Neuronal stem cell (in vitro differentiated cells): ENCODE measurements at places on chromosomes 5 and 9.

DNA sequence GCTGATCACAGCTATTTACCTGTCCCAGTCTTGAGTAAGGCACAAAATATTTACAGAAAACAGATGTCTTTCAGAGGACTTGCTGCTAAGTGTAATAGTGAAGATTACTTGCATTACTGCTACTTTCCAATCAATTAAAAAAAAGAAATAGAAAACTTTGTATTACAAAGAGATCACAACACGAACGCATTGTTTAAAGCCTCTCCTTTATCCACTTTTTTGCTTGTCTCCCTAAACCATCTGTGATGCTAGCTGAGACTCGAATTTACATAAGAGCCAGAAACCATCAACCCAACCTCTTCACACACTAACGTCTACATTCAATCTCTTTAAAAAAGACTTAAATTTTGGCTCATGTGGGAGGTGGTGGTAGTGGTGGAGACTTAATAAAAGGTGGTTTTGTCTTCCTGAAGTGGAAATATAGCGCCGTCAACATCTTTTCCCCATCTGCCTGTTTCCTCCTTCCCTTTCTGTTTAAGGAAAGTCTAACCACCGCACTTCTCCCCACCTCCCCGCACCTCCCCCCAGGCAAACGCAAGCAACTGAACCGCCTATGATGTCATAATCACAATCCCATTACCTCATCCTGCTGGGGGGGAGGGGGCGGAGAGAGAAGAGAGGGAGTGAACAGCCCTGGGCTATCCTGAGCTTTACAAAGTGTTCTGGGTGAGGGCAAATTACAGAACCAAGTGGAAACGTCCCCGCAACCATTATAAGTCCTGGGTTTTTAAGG lies 948 bp upstream of the FAM53C start:
- no peak for DNase-seq

- no peak for DNase-seq
Measured at GRCh38 chr5:164355267-164355830, 849.9 kb downstream of the MAT2B start.

GRCh38 chr9:133904346-133905090 lies 87.6 kb downstream of the VAV2 start:
- DNase-seq: no peak

DNA sequence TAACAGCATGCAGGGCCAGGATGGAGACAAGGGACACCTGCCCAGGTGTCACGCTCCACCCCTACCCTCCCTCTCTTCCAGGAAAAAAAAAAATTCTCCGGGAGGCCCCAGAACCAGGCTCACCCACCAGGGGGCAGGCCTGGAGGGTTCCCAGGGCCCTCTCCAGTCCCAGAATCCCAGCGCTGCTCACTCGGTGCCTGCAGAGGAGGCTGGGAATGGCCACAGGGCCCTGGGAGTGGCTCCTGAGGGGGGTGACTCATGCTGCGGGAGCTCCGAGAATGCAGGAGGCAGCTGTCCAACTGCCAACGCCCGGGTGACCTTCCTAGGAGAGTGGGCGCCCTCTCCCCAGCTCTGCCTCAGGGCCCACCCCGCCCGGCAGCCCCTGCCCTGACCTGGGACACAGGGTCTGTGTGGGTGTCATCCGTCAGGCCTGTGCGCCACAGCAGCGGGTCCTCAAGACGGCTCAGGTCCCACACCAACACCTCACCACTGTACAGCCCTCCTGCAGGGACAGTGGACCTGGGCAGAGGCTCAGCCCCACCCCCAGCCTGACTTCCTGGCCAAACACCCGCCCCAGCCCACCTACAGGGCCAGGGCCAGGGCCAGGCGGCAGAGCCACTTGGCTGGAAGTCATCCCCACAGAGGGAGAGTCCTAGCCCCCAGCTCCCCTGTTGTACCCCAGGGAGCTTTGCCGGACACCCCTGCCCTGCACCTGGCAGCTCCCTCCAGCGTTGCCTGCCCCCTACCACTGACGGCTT lies 21.2 kb downstream of the DYNC2I2 start:
- DNase-seq: peak; percentile 39

GRCh38 chr5:105573575-105573974 lies 2011.0 kb upstream of the NUDT12 start:
- no peak for DNase-seq

DNA sequence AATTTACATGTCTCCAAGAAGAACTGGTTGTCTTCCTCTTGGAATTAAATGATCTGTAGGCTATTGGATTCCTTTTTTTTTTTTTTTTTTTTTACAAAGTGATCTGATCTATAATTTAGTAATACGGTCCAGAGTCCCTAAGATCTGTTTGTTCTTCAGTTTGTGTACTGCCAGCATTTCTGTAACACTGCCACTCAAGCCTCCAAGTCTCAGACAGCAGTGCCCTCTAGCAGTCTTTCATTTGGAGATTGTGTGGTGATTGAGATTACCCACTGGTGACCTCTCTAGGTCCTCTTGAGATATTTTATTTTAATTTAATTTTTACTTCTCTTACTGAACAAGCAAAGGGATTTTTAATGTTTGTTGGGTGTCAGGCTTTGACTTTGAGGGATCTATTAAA lies 40.8 kb downstream of the NDFIP1 start:
- no peak for DNase-seq

- DNase-seq: no peak
Measured at GRCh38 chr5:102539562-102539961, 40.8 kb upstream of the SLCO6A1 start.

DNA sequence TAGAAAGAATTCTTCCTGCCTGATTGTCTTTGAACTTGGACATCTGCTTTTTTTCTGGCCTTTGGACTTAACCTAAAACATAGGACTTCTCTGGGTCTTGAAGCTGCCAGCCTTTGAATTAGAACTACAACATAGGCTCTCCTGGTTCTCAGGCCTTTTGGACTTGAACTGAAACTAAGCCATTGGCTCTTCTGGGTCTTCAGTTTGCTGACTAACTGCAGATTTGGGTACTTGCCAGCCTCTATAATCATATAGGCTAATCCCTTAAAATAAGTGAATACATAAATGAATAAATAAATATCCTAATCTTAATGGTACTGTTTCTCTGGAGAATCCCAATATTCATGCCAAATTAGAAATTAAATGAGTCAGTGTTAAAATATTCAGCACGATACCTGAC lies 473.4 kb upstream of the PAPPA start:
- no peak for DNase-seq

DNA sequence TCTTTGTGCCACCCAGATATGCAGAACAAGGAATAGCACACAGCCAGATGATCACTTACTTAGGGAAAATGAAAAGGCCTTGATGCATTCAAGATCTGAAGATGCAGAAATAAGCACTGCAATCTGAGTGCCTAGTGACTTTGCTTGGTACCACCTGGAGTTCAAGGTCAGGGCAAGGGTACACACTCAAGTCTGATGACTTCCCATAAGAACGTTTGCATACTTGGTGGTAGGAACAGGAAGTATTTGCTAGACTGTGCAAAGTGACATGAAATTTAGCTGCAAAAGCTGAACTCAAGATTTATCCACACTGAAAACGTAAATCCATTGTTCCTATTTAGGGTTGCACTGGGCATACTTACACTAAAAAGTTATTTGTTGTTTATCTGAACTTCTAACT lies 177.1 kb downstream of the PIK3R1 start:
- no peak for DNase-seq

DNA sequence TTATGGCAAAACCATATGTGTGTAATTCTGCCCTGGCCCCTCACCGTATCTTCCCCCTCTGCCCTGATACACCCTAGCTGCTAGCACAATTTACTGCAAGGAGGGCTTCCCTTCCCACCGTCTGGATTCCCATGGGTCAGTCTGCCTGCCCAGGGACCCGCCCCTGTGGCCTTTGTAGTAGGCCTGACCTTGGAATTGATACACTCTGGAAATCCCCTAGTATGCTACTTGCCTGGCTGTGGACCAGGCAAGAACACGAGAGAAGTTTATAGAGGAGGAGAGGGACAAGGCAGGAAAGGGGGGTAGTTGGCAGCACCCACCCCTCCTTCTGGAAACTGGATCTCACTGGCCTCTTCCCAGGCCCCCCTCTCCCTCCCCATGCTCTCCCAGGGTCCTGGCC lies 115.8 kb upstream of the CCL21 start:
- no peak for DNase-seq

DNA sequence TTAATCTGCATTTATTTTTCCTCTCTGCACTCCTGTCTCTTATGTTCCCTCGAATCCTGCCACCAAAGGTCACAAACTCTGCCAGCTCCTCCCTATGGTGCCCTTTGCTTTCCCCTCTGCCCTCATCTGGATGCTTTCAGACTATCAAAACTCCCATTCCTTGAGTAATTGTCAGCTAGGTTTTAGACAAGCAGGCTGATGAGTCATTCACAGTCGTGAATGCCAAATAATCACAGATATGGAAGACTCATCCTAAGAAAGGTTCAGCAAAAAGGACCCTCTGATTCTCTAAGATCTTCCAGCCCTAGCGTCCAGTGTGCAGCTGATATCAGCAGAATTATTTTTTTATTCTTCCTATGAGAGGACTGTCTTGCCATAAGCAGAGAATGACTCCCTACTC lies 104.5 kb upstream of the NUDT12 start:
- DNase-seq: no peak

DNA sequence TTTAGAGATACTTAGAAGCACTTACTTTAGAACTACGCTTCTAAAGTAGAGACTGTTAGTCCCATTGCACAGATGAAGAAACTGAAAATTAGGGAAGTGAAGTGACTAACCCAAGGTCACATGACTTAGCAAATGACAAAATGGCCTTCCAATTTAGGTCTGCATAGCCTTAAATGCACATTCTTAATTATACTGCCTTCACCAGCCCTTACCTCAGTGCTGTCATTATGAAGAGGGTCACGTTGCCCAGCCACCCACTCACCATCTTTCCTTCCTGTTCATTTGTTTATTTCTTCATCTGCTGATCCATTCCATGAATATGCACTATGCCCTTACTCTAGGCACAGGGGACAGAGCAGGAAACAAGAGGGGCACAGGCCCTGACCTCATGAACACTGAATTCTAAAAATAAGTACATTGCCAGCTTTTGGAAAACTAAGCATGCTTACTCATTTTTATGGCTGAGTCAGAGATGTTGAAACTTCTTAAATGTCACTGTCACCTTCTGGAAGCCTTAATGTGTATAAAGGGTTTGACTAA lies 8.6 kb downstream of the HAVCR2 start:
- DNase-seq: no peak

- no peak for DNase-seq
Measured at GRCh38 chr9:108836781-108837180, 19.0 kb downstream of the ACTL7B start.

DNA sequence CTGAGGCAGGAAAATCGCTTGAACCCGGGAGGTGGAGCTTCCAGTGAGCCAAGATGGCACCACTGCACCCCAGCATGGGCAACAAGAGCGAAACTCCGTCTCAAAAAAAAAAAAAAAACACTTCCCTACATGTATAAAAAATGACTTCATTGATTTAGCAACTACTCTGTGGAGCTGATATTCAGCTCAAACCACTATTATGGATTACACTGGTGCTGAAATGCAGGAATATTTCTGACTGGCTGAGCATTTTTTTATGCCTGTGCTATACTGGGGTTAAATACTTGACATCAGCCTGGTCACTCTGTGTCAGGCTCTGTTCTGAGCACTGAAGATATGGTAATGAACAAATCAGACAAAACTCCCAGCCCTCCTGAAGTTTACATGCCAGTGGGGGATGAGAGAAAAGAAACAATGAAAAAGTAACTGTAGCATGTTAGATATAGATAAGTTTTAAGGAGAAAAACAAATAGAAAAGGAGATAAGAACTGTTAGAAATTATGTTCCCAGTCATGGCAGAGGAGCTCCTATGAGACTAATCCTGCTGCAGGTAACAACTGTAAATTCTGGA lies 22.6 kb upstream of the TTC39B start:
- DNase-seq: no peak

DNA sequence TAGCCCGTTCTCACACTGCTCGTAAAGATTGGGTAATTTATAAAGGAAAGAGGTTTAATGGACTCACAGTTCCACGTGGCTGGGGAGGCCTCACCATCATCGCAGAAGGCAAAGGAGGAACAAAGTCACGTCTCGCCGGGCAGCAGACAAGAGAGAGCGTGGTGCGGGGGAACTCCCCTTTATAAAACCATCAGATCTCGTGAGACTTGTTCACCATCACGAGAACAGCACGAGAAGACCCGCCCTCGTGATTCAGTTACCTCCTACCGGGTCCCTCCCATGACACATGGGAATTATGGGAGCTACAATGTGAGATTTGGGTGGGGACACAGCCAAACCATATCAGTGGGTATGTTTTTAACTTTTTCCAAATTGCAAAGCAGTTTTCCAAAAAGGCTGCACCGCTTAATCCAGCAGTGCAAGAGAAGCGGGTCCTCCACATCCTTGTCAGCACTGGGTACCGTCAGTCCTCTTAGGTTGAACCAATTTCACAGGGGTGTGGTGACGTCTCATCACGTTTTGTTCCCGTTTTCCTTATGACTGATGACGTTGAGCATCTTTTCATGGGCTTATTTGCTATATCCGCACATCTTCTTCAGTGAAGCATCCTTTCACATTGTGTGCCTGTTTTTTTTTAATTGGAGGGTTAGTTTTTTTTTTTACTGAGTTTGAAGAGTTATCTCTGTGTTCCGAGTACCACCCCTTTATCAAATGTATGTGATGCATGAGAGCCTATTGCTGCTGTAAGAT lies 8.0 kb upstream of the FCN2 start:
- no peak for DNase-seq

DNA sequence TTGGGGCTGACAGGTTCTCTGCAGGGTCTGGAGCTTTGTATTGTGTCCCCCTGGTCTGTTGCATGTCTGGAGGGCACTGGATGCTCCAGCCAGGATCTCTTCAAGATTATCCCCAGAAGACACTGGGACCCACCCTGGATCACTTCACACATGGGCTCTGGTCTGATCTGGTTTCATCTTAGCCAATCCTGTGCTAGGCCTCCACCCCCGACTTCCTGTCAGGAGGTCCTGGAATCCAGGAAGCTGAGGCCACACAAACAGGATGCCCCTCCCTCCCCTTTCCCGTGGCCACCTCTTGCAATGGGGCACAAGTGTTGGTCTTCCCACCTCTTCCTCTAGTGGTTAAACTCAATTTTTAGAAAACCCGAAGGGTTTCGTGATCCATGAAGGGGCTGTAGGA lies 242.6 kb upstream of the MVB12B start:
- no peak for DNase-seq

- DNase-seq: no peak
Measured at GRCh38 chr5:120162321-120162720, 301.8 kb upstream of the PRR16 start.

- no peak for DNase-seq
Measured at GRCh38 chr5:65151614-65152013, 330.1 kb downstream of the ADAMTS6 start.
